ENCODE measurements at places on chromosomes 4 and X.
A peak's percentile ranks its signal among the peaks of the same experiment; 100 is the strongest.

- no peak for DNase-seq
Measured at GRCh38 chr4:71189471-71189870, 149.3 kb upstream of the SLC4A4 start.

- DNase-seq, result no peak
Measured at GRCh38 chr4:67674098-67674497, 26.9 kb downstream of the UBA6 start.

DNA sequence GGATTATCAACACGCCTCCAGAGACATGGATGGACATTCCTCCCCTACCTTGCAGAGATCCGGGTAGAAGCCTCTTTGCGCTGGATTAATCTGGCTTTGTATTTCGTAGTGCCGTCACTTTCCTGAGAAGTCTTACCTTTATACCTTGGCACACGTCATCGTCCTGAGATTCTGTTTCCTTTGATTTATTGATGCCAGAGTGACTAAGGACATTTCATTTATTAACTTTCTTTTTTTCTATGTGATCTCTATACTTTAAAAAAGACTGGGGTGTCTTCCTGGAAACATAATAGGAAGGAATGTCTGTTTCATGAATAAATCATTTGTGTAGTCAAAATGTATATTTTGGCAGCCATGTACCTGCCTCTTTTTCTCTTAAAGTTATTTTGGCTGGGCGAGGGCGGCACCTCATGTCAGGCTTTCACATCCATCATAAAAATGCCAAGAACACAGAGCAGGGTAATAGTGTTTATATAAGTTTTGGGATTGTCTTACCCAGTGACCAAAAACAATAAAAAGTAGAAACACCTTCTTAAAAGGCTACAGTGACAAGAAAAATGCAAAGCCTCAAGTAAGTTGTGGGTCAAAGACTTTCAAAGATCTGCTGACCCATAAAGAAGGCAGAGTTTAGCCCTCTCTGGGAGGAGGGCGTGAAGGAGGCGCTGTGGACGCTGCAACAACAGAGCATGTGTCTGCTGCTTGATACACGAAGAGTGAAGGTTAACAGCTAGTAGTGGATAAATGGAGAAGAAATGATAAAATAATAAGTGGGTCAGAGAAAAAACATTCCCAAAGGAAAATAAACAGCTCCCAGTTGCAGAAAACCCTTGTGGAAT, 124.4 kb downstream of the SHROOM3 start:
- no peak for DNase-seq

- DNase-seq, result no peak
Measured at GRCh38 chr4:138405466-138405891, 163.3 kb upstream of the SLC7A11 start.

GRCh38 chr4:99608417-99608816, 33.8 kb downstream of the MTTP start:
- DNase-seq, result no peak

GRCh38 chr4:17370818-17371217, 141.1 kb downstream of the QDPR start:
- no peak for DNase-seq

DNA sequence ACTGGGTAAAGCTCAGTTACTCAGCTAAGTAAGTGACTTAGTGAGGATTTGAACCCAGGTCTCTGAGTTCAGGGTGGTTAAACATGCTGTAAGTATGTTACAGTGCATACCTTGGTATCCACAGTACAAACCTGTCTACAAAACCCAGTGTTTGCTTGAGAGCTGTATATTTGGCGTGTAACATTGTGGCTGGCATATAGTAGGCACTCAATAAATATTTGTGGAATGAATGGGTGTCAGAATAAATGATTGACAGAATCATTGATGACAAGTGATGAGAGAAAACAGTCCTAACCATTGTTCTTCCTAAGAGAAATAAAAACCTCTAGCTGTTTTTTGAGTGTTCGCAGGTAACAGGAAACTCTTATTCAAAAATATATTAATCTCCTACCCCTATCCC, 79.7 kb upstream of the BCOR start:
- DNase-seq, result no peak

DNA sequence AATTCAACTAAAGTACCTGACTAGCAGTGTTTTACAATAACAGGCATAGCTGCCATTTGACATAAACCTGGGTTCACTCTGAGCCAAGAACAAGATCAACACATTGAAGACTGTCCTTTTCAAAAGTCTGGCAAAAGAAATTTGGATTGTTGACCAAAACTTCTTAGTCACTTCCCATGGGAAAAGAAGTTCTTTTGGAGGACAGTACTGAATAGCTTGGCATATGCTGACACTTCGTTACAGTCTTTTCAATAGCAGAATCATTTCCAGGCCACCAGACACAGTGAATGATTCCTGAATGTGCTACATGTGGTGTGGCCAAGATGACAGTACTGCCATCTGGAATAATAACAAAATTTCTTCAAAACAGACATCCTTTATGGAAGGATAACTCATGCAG, 560.3 kb downstream of the GRID2 start:
- DNase-seq, result no peak

DNA sequence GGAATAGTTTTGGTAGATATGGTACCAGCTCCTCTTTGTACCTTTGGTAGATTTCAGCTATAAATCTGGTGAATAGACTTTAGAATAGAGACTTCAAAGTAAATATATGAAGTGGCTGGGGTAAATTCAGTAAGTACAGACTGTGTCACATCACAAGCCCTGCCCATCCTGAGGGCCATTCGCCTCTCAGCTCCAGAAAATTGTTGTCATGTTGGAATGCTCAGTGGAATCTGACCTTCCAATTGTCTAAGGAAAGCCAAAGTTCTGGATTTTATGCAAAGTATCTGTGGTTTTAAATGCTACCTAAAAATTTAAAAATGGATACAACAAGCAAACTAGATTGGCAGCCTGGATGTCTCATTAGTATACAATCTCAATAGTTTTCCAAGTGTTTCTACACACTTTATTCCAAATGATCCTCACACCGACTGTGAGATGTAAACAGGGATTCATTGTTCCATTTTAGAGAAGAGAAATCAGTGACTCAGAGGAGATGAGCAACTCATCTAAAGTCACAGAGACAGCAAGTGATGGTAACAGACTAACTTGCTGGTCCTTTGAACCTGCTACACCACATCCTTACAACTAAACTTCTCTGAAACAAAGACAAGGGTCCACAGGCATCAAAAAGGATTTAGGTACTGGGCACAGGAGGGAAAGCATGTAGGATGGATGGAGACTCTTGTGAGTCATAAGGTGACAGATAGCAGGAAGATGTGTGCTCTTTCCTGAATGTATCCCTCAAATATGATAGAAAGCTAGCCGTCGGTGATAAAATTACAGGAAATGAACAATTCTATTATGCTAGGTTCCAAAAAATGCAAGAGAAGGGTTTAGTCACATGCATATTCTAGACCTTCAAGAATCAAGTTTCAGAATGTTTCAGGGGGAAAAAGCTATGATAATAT, 127.3 kb downstream of the ATP10D start:
- no peak for DNase-seq

DNA sequence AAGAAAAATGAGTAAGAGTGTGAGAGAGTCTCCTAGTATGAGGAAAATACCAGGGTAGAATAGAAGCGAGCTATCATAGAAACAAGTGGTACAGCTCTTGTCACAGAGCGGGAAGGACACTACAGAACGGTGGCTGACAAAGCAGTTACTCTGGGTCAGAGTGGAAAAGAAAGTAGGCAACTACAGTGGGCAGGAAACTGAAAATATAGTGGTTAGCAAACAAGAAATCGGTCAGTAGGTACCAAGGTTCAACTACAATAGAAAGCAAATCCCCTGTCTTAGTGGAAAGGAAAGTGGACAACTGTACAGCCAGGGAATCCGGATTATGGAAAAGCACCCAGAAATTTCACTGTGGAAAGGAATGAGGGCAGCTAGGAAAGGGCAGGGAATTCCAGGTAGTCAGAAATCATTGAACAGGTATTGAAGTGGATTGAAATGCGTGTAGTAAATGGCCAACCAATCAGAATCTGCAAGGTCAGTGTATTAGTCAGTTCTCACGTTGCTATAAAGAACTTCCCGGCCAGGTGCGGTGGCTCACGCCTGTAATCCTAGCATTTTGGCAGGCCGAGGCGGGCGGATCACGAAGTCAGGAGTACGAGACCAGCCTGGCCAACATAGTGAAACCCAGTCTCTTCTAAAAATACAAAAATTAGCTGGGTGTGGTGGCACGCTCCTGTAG, 219.6 kb upstream of the DIAPH2 start:
- DNase-seq, result no peak

DNA sequence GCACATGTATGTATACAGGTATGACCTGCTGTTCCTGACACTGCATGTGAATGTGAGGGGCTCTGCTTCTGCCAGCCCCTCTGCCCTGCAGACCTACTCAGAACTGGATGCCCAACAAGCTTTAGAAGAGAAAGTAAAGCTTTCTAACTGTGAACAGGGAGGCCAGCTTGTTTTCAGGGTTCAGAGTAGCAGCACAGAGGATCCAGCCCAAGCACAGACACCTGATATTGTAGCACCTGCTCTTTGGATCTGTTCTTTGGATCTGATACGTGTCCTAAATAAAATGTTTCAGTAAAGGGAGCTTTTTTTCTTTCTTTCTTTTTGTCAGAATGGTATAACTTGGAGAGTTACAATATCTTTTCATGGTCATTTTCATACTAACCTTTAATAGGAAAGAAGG, 19.2 kb downstream of the DCUN1D4 start:
- DNase-seq, result no peak

GRCh38 chr4:110159541-110159940, 38.9 kb downstream of the ELOVL6 start:
- no peak for DNase-seq

DNA sequence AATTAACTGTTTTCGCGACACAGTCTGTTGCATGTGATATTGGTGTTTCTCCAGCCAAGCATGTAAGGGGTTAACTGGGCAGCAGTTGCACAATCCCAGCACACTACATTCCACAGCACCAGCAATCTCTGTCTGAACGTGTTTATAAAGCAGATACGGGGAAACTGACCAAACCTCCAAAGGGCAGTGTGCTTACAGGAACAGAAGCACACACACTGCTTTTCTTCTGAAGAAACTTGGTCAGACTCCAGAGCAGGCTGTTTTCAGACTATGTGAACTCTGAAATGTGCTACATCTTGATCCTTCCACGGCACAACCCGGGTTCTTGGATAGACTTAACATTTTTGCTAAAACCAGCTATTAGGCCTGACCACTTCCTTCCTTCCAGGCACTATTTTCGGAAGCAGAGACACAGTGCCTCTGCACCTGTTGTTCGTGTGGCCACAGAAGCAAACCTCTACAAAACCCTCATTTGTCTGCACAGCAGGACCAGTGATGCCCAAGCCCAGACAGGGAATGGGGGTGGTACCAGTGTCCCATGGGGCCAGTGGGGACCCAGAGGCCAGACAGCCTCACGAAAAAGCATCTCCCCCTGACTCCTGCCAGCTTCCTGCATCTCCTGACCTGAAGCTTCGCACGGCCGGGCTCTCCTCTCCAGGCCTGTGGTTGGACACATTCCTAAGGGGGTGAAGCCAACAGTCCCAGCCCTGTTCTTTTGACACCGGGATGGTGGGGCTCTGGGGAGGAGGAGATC, 90.1 kb downstream of the IRF2 start:
- DNase-seq, result peak; percentile 83

GRCh38 chr4:89754531-89754930, 82.4 kb downstream of the SNCA start:
- DNase-seq, result no peak

GRCh38 chrX:14243823-14244222, 214.1 kb upstream of the GEMIN8 start:
- no peak for DNase-seq

- no peak for DNase-seq
Measured at GRCh38 chr4:90051999-90052398, 75.2 kb upstream of the CCSER1 start.

DNA sequence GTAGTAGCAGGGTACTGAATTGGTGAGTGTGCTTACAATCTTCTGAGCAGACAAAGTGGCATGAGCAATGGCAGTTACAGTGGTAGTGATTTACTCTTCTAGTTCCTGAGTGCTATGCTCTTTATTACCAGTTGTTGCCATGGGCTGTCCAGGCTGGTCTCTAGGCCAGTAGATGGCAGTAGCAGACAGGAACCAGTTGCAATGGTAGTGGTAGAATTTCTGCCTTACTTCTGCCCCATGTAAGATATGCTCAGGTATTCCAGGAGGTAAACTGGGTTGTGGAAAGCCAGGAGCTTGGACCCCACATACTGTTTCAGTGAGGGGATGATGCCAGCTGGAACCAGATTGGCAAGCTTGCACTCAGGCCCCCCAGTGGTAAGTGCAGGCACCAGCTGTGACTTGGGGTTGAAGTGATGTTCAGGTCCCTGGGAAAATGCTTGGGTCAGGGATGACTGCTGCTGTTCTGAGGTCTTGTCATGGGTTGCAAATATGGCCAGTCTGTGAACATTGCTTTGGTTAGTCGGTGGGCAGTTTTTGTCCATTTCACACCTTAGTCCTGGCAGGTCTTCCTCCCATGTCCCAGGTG, 63.0 kb upstream of the ZXDB start:
- no peak for DNase-seq

GRCh38 chr4:163111588-163111987, 55.1 kb downstream of the NAF1 start:
- DNase-seq, result no peak

- no peak for DNase-seq
Measured at GRCh38 chr4:105361053-105361452, 112.8 kb downstream of the PPA2 start.

GRCh38 chrX:46841346-46841745, 4.5 kb downstream of the RP2 start:
- no peak for DNase-seq

- no peak for DNase-seq
Measured at GRCh38 chr4:173152104-173152503, 16.5 kb upstream of the GALNT7 start.

GRCh38 chr4:56425518-56425917, 9.9 kb downstream of the PPAT start:
- no peak for DNase-seq

DNA sequence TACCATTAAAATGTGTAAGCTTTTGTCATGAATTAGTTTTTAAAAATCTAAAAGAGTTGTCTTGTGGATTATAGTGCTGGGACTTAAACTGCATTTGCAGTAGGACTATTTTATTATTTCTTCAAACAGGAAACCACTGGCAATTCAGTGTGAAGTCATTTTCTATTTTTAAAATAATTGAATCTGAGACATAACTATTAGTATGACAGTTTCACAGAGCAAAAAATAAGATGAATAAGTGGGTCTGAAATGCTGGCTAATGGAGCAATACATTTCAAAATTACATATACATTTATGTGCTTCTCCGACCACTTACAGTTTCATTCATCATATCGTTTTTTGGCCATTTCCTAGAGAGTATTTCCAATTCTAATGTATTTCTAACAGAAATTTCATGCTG, 75.3 kb upstream of the RAPGEF2 start:
- no peak for DNase-seq

DNA sequence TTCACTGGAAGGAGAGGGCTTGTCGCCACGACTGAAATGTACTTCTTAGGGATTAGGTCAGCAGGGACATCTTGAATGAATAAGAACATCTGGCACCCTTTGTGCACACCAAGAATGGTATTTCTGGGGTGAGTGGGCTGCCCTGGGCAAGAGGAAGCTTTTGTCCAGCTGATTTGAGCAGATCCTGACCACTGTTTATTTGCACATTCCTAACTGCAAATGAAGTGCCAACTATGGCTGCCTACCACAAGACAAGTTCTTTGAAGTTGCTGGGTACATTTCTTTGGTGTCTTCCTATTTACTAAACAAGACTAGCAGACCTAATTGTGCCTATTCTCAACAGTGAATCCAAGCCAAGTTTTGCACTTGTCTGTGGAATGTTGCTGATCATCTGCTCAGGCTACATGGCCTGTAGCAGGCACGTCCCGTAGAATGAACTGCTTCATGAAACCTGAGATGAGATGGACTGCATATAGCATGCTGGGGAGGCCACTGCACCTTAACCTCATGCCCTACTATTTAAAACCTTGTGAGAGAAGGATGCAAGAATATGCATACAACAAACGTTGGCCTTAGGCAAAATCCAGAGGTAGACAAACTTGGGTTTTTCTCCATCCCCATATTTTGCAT, 45.0 kb downstream of the PIR start:
- DNase-seq, result no peak

Data from AG04449 (cell line).